ENCODE measurements at places on chromosomes 7 and 10. TPM values are rescaled to one million over a fixed set of nuclear protein-coding genes. Genes with fewer than 3 reads are reported as not detected.

TFAM gene
- polyA plus RNA-seq, result 15.0 TPM

EMX2 gene
- 0.57 TPM for polyA plus RNA-seq

RARRES2 gene
- 21.9 TPM for polyA plus RNA-seq

C10orf143 gene
- polyA plus RNA-seq, result 13.5 TPM

PDE6C gene
- 0.18 TPM for polyA plus RNA-seq

ADCY1 gene
- polyA plus RNA-seq, result 0.27 TPM

FERD3L gene
- polyA plus RNA-seq, result not detected

TDRD1 gene
- 0.07 TPM for polyA plus RNA-seq

ADCYAP1R1 gene
- polyA plus RNA-seq, result 0.21 TPM

SLC26A4 gene
- 0.39 TPM for polyA plus RNA-seq

FRAT1 gene
- 6.3 TPM for polyA plus RNA-seq

Measured in thymus (tissue), 14 donors.